ENCODE measurements at places on chromosomes 16 and 17.

DNA sequence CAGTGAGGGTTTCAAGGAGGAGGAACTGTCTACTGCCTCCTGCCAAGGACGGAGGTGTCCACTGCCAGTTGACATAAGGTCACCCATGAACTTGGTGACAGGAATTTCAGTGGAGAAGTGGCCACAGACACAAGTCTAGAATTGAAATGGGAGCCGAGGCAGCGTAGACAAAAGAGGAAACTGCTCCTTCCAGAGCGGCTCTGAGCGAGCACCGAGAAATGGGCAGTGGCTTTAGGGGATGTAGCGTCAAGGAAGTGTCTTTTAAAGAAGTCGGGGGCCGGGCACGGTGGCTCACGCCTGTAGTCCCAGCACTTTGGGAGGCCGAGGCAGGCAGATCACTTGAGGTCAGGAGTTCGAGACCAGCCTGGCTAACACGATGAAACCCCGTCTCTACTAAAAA, 3.1 kb upstream of the SERPINF1 start:
- DNase-seq, result no peak

GRCh38 chr16:87127766-87128147, 189.4 kb downstream of the C16orf95 start:
- no peak for DNase-seq

- no peak for DNase-seq
Measured at GRCh38 chr16:23615805-23616204, 19.7 kb upstream of the NDUFAB1 start.

DNA sequence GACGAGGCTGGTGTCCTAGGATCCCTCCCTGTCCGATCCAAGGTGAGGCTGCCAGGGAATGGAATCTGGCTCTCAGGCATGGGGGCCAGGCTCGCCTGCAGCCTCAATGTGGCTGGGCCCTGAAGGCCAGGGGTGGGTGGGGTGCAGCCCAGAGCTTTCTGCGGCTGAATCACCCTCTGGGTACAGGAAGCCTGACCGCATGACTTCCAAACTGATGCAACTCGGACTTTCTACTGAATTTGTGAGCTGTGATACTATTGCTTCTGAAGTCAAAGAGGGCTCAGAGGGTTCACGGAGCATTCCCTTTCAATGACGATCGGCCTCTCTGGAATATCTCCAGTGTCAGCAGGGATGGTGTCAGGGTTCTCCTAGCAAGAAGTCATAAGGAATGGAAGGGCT, 123.7 kb downstream of the METRNL start:
- peak; percentile 95 for DNase-seq

- DNase-seq, result no peak
Measured at GRCh38 chr17:73027130-73027741, 65.3 kb downstream of the SLC39A11 start.

- no peak for DNase-seq
Measured at GRCh38 chr16:67843343-67843765, 1.2 kb downstream of the THAP11 start.

GRCh38 chr16:4409081-4409932, 7.1 kb downstream of the CORO7 start:
- DNase-seq, result no peak
